RWPE1 (cell line): ENCODE measurements at places on chromosomes 16 and 17.

GRCh38 chr16:88299751-88300462, 82.9 kb upstream of the ZNF469 start:
- DNase-seq = no peak

GRCh38 chr16:81465375-81465943, 20.9 kb downstream of the CMIP start:
- no peak for DNase-seq

DNA sequence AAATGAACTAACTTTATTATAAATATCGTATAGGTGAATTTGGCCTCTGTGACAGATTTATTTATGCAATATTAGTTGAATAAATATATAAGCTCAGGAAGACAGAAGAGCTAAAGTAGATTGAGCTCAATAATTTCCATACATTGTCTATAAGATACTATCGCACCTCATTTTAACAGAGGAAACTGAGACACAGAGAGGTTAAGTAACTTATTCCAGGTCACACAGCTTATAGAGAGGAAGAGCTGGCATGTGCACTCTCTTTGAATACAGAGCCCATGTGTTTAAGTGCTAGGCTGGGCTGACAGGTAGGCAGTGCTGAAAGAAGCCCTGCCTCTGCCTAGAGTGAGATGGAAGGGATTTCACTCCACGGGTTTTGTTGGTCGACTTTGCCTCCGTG, 48.4 kb downstream of the VAT1L start:
- no peak for DNase-seq

DNA sequence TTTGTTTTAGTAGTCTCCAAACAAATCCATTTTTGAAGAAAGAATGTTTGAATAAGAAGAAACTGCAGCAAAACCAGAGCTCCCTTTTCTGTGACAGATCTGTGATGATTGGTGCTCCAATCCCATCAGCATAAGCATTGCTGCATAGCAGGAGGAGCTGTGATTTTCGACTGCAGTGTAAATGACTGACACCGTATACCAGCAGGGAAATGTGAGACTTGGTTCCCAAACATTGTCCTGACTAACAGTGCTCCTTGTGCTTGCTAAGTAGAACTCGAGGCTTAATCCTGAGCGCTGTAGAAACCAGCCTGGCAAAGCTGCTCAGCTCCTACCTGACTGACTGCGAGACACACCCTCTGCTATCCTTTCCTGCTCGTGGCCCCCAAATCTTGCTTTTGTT, 57.2 kb downstream of the NUP93 start:
- DNase-seq = no peak

- DNase-seq = no peak
These were observed 411.7 kb downstream of the UTP18 start for GRCh38 chr17:51672065-51672464.

DNA sequence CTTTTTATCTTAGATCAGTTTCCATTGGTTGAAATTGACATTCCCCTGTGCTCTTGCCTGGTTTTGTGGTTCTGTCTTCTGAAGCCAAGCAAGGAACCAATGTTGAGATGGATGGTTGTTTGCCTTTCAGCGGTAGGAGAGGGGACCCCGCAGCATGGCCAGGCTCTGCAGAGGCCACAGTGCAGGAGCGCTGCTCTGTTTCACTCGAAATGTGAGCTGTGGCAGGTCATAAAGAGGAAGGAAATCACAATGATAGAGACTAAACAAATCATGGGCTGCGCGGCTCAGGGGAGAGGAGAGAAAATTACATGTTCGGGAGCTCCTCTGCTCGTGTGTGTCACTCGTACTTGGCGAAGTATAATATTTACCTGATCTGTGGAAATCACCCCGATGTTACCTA, 148.2 kb downstream of the SNX29 start:
- no peak for DNase-seq

DNA sequence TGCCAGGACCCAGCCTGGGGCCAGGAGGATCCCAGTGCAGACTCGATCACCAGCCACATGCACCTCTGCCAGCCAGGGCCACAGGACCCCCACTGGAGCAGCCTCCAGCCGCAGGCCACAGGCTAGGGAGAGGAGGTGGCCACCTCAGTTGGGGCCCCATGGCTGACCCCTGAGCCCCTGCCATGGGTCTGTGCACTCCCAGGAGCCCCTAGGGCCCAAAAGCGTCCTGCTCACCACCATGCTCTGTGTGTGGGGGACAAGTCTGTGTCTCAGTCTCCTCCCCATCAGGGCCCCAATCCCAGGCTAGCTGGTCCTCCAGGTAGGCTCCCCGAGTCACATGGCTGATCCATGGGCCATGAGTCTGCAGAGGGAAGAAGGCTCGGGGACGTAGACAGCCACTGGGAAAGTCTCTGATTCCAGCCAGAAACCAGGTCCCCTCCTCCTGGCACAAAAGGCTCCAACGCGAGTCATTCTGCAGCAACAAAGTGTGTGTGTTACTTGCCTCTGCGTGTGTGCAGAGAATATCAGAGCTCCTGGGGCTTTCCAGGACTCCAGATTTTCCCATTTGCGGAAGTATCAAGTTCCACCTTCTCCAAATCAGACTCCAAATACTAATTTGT, 6.1 kb upstream of the PRSS8 start:
- DNase-seq = peak; percentile 46
